ENCODE measurements at places on chromosomes 6 and 20.

DNA sequence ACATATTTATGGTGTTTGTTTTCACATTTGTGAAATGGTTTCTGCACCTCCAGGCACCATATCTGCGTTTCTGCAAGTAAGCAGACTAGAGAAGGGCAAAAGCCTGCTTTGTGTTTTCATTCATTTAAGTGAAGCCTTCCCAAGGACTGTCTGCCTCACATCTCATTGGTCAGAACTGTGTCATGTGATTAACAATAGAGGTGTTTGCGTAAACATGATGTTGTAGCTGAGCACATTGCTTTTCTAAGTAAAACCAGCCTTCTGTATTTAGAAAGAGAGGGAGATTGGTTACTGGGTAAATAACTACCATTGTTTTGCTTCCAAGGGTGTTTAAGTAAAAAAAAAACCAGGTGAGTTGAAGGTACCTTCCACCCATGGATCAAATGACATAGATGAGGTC, 39.7 kb downstream of the SH3BGRL2 start:
- DNase-seq, result no peak

- DNase-seq, result no peak
These were observed 34.8 kb downstream of the IYD start for GRCh38 chr6:150403458-150404246.

GRCh38 chr6:140078561-140079125, 704.2 kb upstream of the CITED2 start:
- no peak for DNase-seq

- no peak for DNase-seq
These were observed 7.7 kb upstream of the PTGIS start for GRCh38 chr20:49575551-49576060.

- no peak for DNase-seq
These were observed 246.7 kb upstream of the AFDN start for GRCh38 chr6:167579806-167580618.

DNA sequence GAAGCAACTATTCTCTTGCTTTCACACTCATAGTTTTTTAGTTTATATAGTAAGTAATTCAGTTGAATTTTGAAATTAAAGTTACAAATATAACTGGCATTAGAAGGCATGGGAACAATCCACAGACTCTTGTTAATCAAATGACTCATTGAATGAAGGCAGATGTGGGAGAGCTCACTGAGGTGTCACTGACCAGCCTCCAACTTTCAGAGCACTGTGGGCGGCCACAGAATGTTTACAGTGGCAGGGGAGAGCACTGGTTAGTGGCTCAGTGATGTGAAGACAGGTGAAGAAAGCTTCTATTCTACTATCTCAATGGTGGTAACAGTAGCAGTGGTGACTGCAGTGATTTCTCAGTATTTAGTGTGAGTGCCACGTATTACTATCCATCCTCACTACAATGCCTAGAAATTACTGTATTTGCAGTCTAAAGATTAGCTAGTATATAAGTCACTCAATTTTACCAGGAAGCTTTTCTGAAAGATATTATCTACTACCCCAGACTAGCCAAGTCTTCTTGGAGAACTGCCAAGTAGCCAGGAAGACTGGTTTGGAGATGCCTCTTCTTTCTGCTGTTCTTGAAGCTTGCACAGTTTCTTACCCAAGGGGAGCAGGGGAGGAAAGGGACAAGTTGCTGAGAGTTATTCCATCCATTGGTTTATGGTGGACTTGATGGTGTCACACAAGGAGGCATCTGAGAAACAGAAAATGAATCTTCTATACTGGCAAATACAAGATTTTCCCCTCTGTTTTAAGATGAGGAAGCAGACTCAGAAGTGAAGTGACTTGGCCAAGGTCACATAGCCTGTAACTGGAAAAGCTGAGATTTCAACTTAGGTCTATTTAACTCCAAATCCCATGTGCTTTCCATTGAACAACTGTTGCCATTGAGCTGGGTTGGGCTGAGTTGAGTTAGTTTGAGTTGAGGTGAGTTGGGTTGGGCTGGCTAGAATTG, 231.2 kb downstream of the ANKRD60 start:
- no peak for DNase-seq

GRCh38 chr6:144259986-144260385, 25.1 kb upstream of the UTRN start:
- DNase-seq, result no peak

GRCh38 chr6:116419069-116419786, 41.9 kb upstream of the CALHM6 start:
- DNase-seq, result no peak

DNA sequence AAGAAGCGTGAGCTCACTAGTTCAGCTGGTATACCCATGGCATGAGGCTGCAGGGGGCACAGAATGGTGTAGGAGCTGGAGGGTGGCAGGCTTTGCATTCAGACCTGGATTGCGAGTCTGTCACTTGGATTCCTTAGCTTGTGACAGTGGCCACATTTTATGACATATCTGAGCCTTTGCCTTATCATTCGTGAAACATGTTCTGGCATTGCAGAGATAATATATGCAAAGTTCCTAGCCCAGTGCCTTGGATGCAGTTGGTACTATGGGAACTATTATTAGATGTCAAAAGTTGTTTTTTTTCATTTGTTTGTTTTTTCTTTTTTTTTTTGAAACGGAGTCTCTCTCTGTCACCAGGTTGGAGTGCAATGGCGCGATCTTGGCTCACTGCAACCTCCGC, 230.7 kb upstream of the PRDM1 start:
- no peak for DNase-seq

- DNase-seq, result no peak
These were observed 83.1 kb upstream of the TOX2 start for GRCh38 chr20:43831481-43832065.

DNA sequence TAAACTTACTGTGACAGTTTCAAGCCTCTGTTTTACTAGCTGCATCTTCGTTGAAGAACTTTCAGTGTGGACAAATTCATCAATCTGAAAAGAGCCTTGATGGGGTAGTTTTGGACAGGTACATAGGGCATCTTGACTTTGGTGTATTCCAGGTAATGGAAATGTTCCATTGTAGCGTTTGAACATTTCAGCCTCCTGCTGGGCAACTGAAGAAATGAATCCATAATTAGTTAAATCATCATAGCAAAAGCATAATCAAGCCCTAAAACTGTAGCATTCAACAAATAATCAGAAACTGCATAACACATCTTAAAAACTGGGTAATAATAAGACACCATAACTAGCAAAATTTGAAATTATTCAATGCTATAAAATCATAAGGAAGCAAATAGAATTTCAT, 86.2 kb downstream of the AHI1 start:
- DNase-seq, result no peak

DNA sequence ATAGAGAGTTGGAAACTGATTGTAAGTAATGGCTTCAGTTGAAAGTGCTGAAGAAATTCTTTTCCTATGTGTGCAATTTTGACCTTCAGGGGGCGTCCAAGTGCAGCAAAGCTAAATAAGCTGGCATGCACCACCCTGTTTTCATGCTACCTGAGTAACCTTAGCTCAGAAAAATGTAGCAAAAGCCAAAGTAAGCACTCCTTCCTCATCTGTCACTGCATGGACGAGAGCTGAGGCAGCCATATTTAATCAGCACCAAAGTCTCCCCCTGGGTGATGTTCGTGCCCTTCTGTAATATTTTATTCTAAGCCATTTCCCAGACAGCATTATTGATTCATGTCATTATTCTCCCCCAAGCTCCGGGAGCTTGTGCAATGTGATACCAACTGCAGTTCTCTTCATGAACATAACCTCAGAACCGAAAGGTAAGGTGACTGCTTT, 123.1 kb downstream of the RPS12 start:
- peak; percentile 2 for DNase-seq

- DNase-seq, result no peak
These were observed 155.5 kb upstream of the RNF24 start for GRCh38 chr20:4170621-4171537.

DNA sequence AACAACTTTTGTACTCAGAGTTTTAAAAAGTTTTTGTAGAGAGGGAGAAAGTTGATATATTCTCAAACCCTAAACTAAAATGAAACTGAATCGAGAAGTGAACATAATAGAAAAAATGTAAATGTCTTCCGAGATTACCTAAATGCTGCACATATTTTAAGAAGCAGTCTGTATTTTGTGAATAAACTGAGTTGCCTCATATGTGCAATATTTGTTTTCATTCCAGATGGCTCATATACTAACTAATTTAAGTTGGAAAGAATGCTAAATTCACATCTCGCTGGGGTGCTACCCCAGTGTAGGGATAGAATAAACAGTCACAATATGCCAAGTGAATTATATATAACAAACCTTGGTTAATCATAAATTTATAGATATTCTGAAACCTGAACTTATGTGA, 285.9 kb upstream of the THEMIS start:
- no peak for DNase-seq

DNA sequence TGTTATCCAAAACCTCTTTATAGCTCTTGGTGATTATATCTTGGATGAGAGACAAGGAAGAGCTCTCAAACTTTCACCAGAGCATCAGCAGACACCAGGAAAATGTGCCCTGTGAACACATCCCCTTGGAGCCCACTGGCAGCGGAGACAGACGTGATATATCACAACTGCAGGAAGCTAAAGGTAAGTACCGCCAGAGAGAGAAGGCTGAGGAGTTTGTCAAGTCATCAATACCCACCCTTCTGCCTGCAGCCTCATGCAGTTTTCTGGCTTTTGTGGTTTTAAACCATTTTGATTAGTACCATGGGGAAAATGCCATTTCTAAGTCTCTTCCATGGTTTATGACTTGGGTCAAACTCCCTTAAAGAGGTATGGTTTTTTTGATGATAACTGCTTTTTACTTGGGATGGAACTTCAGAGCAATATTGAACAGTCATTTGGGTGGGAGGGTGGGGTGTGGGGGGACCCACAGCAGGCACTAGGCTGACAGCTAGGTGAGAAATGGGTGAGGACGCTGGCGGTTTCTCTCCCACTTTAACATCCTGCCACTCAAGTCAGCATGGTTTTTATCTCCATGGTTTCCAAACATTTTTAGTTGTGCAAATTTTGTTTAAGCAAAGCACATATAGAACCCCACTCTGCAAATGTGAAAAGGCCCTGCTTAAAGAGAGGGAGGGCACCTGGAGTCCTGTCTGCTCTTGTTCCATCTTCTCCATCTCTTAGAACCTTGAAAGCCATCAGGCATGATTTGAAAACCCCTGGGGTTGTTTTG, 108.4 kb downstream of the SCML4 start:
- DNase-seq, result no peak

- no peak for DNase-seq
These were observed 539.2 kb downstream of the CDH26 start for GRCh38 chr20:60497298-60498035.

- DNase-seq, result no peak
These were observed 1115.6 kb upstream of the CITED2 start for GRCh38 chr6:140490081-140490480.

- no peak for DNase-seq
These were observed 15.8 kb downstream of the NFATC2 start for GRCh38 chr20:51526754-51527153.

DNA sequence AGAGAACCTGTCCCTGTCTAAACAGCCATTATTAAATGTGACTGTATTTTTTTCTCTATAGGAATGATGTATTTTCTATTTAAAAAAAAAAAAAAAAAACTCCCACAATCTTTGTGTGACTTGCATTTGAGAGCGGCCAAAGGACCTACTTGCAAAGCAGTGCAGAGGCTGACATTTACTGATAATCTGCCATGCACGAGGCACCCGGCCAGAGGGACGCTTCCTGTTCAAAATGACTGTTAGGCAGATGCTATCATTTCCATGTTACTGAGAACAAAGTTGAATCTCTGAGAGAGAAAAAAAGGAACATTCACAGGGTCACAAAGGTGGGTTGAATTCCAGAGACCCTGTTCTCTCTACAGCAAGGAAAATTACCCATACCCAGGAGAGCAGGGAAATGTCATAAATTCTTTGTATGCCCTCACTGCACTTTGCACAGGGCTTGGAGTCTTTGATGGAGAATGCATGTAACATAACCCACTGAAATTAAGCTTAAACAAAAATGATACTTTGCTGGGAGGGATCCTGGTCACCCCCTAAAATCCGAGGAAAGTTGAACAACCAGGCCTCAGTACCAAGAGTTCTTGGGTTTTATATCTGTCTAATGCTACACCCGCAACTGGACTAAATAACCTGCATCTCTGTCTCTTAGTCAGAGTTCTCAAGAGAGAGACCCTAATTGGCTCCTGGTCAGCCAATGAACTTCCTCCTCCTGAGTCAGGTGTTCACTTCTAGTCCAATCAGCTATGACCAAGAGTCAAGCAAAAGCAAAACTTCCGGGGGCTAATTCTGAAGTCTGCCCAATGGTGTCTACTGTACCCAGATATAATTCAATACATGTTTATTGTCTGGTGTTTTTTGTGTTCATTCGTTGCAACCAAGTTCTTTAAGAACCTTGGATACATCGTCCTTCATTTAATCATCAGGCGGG, 61.2 kb downstream of the GCLC start:
- no peak for DNase-seq

DNA sequence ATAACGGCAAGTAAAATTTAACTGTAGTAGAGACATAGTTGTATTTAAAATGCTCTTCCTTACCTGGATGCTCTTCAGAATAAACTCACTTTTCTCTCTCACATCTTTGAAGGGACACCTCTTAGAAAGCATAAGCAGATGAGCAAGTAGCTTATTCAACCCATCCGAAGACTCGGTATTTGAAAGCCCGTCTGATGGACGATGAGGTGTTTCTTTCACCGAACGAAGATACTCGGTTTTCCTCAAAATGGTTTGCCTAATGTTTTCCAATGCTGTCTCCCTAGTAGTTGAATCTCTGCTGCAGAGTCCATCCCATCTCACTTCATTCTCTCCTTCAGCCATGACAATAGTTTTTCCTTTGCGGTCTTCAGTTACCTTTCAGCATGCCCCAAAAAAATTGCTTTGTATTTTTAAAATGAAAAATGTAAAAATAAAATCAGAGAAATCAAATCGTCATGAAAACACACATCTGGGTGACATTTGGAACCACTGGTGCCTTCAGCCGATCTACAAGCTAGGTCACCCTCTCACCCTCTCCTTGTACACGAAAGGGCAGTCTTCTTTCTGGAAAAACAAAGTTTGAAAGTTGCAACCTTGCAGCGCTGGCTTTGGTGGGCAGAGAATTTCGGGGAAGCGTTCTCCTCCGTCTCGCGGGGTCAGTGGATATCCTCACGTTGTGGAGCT, 772 bp downstream of the SESN1 start:
- DNase-seq, result no peak

GRCh38 chr6:122482750-122483080, 11.1 kb upstream of the SERINC1 start:
- DNase-seq, result no peak

DNA sequence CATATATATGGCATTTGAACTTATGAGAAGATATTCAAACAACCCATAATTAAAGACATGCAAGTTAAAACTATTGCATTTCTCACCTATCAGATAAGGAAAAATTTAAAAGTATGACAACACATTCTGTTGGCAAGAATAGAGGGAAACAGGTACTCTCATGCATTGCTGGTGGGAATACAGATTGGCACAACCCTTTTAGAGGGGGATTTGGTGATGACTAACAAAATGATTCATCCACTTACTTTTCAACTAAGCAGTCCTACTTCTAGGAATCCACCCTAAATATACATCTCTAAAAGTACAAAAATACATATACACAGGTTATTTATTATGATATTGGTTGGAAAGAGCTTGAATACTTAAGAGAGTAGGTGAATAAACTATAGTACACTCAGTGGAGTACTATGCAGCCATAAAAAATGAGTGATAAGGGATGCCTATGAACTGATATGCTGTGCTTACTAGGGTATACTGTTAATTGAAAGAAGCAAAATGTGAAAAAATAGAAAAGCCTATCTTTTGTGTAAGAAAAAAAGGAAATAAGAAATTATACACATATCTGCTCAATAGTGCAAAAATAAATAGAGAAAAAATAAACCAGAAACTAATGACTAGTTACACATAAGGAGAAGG, 42.2 kb downstream of the ADAT2 start:
- DNase-seq, result no peak
